A673 (cell line): ENCODE measurements at places on chromosomes 5 and 9. TPM values are rescaled to one million over a fixed set of nuclear protein-coding genes. Genes with fewer than 3 reads are reported as not detected.

Gene ZBTB5
- 17.2 and 18.0 TPM in 2 replicates for total RNA-seq

Gene MLANA
- not detected in 2 replicates for total RNA-seq

Gene MYMK
- not detected in 2 replicates for total RNA-seq

Gene FGF1
- 0.71 and 2.3 TPM in 2 replicates for total RNA-seq

Gene TNFSF8
- not detected in 2 replicates for total RNA-seq

GRCh38 chr5:104540448-104540847 lies 977.9 kb upstream of the NUDT12 start:
- H3K36me3 ChIP-seq, result no peaks in the 10 kb centered on the region
- peak; percentile 88 for DNase-seq
- peak overlapping the region; percentile 64 for H3K27ac ChIP-seq
- peaks cover 26% of the 10 kb centered on the region for H3K4me1 ChIP-seq

DNA sequence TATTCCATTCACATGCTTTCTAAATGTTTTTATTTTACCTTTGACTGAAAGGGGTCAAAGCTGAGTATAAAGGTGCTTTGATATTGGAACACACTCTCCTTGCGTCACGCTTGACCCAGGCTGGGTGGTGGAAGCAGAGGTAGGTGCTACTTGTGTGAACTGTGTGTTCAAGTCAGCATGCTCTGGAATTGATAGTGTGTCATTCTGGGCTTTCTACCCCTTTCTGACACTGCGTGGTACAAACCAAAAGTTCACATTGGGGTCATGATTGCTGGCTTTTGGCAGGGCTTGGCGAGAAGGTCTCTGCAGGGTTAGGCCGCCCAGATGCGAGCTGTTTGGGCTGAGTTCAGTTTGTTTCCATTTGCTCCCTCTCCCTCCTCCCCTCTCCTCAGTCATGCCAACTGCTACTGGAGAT lies 131.8 kb downstream of the ADAMTSL1 start:
- no peak for DNase-seq
- no peak overlapping the region for H3K4me3 ChIP-seq
- no peak overlapping the region for H3K27ac ChIP-seq
- H3K4me1 ChIP-seq, result no peaks in the 10 kb centered on the region
- H3K36me3 ChIP-seq, result no peaks in the 10 kb centered on the region
- no peaks in the 10 kb centered on the region for H3K27me3 ChIP-seq

GRCh38 chr9:19641046-19641445 lies 147.8 kb downstream of the SLC24A2 start:
- H3K27ac ChIP-seq, result no peak overlapping the region
- H3K4me3 ChIP-seq, result no peak overlapping the region
- no peaks in the 10 kb centered on the region for H3K36me3 ChIP-seq
- no peaks in the 10 kb centered on the region for H3K27me3 ChIP-seq

GRCh38 chr9:33133186-33133585 lies 34.0 kb downstream of the B4GALT1 start:
- no peak overlapping the region for H3K4me3 ChIP-seq
- H3K27ac ChIP-seq, result no peak overlapping the region
- H3K4me1 ChIP-seq, result no peaks in the 10 kb centered on the region
- DNase-seq, result no peak

DNA sequence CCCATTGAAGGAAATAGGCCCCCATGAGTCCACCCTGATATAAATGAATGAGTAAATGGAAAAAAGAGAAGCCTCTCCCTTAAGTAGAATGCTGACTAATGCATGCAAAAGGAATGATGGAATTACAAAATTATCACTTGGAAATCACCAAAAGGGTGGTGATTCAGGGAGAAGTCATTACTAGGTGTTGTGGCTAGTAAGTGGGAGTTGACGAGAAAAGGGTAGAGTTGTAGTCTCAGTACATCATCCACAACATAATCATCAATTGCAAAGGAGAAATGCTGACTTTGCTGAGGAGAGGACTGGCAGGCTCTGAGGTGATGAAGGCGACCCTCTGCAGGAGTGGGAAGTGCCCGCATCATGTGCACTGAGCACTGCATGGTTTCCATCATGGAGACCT lies 201.5 kb upstream of the S1PR3 start:
- DNase-seq, result no peak
- no peaks in the 10 kb centered on the region for H3K27me3 ChIP-seq
- H3K27ac ChIP-seq, result no peak overlapping the region
- H3K4me1 ChIP-seq, result peaks cover 41% of the 10 kb centered on the region
- H3K36me3 ChIP-seq, result no peaks in the 10 kb centered on the region

DNA sequence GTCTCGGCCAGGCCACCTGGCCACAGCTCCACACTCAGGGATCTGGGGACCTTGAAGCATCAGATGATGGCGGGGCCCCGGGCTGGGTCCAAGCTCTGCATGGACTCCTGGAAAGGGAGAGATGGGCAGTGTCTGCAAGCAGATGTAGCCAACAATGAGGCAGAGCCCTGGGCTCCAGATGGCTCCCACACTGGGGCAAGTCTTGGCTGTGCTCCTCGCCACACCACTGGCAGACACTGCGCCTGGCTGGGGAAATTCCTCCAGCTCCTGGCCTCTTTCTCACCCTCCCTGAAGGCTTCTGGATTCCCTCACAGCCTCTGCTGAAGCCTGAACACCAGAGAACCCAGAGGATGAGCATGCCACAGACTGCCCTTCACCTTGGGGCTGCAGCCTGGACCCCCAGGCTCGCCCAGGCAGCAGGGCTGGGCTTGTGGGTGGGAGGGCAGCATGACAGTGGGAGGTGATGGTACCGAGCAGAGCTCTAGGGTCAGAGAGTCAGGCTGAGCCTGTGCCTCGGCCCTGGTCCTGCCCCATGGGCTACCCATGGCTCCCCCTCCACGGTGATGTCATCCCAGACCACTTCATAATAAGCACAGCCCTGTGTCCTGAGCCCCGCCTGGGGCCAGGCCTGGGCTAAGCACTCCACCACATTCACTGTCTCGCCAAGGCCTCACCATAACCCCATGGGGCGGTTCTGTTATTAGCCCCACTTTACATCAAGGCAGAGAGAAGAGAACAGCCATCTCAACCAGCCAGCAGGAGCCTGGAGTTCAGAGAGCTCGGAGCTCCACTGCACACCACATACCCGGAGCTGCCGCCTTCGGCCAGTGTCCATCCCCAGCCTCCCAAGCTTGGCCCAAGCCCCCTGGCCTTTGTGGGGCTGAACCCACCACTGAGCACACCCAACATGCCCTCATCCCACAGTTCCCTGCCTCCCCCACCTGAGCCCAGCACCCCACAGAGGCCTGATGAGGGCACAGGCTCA lies 62.2 kb upstream of the ADAMTS2 start:
- H3K27ac ChIP-seq, result no peak overlapping the region
- H3K4me1 ChIP-seq, result no peaks in the 10 kb centered on the region
- no peak overlapping the region for H3K4me3 ChIP-seq
- no peak for DNase-seq

DNA sequence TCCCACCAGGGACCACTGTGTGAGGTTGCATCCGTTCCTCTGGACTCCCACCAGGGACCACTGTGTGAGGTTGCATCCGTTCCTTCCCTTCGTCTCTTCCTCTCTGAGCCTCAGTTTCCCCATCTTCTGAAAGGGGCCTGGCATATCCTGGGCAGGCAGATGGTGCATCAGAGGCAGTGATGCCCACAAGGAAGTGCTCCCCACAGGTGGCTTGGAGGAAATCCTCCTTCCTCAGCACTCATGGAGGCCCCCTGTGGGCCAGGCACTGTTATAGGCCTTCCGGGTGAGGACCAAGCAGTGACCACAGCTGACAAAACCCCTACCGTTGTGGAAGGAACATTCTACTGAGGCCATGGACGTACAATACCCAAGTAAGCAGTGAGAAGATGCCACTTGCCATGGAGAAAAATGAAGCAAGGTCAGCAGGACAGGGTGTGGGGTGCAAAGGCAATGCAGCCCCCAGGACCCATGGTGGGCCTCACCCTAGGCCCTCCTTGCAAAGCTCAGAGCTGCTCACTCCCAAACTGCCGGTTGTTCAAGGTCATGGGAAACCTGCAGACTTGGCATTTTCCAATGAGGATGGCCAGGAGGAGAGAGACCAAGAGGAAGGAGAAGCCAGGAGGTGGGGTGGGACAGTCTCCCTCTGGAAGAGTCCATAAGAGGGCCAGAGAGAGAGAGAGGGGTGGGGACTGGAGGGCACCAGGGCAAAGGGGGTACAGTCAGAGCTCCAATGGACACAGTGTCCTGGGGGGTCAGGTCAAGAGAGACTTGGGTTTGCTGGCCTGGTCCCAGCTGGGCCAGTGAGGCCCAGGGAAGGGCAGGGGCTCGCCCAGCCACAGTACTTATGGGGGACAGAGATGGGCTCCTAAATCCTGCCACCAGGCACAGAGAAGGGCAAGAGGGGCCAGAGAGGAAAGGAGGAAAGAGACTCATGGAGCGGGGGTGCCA lies 51.1 kb downstream of the C9orf50 start:
- H3K4me3 ChIP-seq, result peak overlapping the region; percentile 57
- H3K4me1 ChIP-seq, result peaks cover 35% of the 10 kb centered on the region
- peak; percentile 38 for DNase-seq
- no peaks in the 10 kb centered on the region for H3K27me3 ChIP-seq

GRCh38 chr9:100661668-100662067 lies 83.8 kb downstream of the CAVIN4 start:
- no peak overlapping the region for H3K4me3 ChIP-seq
- H3K36me3 ChIP-seq, result no peaks in the 10 kb centered on the region
- no peak for DNase-seq
- no peaks in the 10 kb centered on the region for H3K4me1 ChIP-seq

- DNase-seq, result no peak
- no peaks in the 10 kb centered on the region for H3K36me3 ChIP-seq
- H3K4me3 ChIP-seq, result no peak overlapping the region
- H3K4me1 ChIP-seq, result no peaks in the 10 kb centered on the region
- H3K27me3 ChIP-seq, result no peaks in the 10 kb centered on the region
- H3K27ac ChIP-seq, result no peak overlapping the region
Observed at GRCh38 chr5:35473589-35473988, 144.1 kb upstream of the SPEF2 start.

DNA sequence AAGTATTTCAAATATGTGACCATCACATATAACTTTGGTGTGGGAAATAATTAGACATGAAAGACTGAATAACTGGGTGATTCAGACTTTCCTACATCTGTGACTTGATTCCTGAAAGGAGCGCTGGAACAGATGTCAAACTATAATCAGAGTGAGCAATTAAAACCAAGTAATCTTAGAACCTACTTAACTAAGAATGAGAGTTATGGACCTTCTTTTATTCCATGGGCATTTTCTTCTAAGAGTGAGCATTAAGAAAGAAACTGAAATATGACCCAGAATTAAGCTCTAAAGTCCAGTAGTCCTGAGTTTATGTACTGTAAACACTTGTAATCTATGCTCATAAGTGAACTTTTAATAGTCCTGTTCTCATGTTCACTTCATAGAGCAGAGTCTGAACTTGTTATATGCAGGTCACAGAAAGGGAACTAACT lies 68.4 kb downstream of the PAM start:
- no peaks in the 10 kb centered on the region for H3K36me3 ChIP-seq
- DNase-seq, result peak; percentile 50
- no peaks in the 10 kb centered on the region for H3K27me3 ChIP-seq
- peaks cover 26% of the 10 kb centered on the region for H3K4me1 ChIP-seq
